ENCODE measurements at places on chromosomes 11 and 22.

GRCh38 chr11:128576555-128576954 lies 10.8 kb downstream of the ETS1 start:
- no peak for DNase-seq

GRCh38 chr11:110968348-110969062 lies 256.3 kb upstream of the ARHGAP20 start:
- DNase-seq, result peak; percentile 10

DNA sequence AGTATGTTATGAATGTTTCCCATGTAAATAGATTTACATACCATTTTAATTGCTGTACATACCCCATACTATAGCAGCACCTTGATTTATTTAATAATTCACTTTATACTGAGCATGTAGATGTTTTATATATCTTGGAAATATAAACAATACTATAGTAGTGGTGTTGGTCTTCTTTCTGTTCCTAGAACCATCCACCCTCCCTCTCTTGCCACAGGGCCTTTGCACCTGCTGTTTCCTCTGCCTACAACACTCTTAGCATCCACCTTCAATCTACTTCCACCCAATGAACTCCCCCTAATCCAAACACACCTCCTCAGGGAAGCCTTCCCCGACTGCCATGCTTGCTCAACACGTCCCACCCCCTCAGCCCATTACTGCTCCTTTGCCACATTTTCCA lies 30.2 kb downstream of the TESMIN start:
- no peak for DNase-seq

DNA sequence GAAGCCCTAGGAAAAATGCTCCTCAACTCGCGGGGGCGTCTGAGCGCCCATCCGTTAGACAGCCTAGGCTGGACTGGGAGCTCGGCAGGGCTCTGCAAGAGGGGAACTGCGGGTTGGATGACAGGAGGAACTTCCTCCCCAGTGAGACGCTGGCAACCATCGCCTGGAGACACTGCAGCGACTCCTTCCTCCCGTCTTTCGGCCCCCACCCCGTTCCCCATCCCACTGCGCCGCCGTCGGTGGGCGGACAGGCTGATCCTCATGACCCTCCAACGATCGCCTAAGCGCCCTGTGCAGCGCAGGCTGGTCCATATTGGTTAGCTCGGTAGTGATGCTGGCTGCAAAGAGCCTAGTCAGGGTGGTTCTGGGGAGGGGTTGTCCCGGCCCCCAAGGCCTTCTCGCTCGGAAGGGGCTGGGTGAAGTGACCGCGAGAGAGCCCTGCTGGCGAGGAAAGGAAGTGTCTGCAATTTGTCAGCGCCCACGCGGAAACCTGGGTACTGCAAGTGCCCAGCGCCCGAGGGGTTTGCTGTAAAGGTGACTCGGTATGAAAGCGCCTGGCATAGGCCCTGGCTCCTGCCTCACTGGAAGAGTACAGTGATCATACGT lies 638 bp downstream of the NRGN start:
- no peak for DNase-seq

- no peak for DNase-seq
These were observed 213.0 kb downstream of the NTM start for GRCh38 chr11:131583421-131583820.

Measured in GM04503 (cell line).